ENCODE measurements at places on chromosomes 16 and 17.

DNA sequence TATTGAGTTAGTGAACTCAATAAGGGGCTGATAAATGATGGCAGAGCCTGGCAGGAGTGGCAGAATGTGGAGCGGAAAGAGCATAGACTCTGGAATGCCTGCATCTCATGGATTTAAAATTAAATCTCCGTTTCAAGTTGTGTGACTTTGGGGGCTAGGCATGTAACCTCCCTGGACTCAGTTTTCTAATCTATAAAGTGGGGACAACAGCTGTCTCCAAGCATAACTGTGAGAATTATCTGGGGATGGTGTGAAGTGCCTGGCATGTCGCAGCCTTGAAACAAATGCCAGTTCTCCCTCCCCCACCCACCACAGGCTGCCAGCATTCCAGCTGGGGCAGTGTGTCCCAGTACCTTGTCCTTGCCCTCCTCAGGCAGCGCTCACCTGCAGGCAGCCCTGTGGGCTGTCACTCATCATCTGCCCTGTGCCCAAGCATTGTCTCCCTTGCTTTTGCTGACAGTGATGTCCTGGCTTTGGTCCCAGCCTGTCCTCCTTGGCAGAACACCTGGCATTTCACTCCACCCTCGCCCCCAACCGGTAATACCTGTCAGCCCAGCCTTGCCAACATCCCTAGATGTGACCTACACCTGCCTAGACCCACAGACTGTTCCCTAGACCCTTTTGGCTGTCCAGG is 129.6 kb downstream of the MRM1 start:
- no peak for DNase-seq

DNA sequence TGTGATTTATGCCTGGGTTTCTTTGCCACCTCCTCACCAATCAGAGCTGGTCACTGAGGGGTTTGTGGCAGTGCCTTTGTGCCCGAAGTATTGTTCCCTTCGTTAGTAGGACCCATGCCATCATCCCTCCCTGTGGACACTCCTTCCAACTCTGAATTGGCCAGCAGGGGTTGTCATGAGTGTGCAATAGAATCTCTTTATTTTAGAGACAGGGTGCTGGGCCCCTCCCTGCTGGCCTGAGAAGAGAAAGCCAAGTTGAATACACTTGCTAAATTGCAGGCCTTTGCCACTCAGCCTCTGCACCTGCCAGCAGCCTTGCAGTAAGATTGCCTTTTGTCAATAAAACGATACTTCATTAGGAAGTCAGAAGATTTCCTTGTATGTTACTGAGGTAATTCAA is 40.7 kb upstream of the SLC12A3 start:
- no peak for DNase-seq

- DNase-seq = no peak
These were observed 13.3 kb downstream of the CAVIN1 start for GRCh38 chr17:42409523-42410318.

DNA sequence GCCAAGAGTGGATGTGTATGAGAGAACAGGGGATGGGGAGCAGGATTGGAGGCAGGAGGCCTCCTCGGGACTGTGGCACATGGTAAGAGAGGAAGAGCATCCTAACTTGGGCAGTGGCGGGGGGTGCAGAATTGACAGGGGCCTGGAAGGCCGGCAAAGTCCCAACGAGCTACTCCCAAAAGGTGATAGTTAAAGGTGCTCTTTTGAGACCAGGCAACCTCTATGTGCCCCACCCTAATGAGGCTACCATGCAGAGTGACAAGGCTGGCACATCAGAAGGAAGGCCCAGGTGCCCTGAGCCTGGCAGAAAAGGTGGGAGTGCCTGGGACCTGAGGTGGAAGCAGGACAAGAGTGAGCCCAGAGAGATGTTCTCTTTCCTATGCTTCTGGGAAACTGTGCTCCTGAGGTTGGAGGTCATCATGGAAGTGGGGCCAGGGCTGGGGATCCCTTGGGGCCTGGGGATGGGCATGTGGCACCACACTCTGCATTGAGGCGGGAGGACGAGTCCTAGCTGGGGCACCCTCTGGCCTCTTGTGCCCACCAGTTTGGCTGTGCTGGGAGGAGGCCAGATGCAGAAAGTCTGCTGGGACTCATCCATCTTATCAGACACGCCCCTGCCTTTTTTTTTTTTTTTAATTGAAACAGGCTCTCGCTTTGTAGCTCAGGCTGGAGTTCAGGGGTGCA is 5.9 kb downstream of the RAB11FIP4 start:
- no peak for DNase-seq

GRCh38 chr17:72987166-72987565 is 105.3 kb downstream of the SLC39A11 start:
- DNase-seq = no peak

- no peak for DNase-seq
These were observed 135.0 kb downstream of the BRIP1 start for GRCh38 chr17:61728297-61728836.

DNA sequence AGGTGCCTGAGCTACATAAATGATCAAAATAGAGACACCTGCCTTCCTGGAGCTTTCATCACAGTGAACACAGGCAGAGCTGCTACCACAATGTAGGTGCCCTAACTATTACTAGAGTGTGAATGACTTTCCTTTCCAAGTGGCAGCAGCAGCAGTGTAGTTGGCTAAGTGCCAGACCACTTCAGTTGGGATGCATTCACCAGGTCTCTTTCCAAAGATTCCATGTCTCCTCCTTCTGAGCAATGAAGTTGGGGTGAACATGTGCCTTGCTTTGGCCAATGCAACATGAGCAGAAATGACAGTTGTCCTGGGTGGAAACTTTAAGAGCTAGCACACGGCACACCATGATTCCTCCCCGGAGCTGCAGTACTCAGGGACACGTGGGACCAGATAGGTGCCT is 23.3 kb upstream of the CACNG4 start:
- DNase-seq = no peak

GRCh38 chr17:27649929-27650328 is 18.9 kb downstream of the LGALS9 start:
- no peak for DNase-seq

- no peak for DNase-seq
These were observed 10.7 kb upstream of the TMEM92 start for GRCh38 chr17:50263331-50264262.

DNA sequence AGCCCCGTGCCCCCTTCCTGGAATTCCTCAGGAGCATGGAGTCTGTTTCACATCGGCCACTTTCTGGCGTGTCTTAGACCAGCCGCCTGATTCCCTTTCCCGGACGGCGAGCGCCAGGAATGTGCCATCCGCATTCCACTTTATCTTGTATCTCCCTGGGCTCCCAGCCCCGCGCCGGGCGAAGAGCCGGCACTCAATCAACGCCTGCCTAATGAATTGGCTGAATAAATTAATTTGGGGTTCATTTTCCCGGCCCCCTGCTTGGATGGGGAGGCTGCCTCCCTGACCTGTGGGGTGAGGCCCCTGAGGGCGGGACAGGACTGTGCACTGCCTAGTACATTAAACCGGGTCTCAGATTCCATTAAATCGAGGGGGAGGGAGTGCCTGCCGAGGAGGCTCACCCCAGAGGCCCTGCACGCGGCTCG is 282.3 kb upstream of the TNRC6C start:
- no peak for DNase-seq

DNA sequence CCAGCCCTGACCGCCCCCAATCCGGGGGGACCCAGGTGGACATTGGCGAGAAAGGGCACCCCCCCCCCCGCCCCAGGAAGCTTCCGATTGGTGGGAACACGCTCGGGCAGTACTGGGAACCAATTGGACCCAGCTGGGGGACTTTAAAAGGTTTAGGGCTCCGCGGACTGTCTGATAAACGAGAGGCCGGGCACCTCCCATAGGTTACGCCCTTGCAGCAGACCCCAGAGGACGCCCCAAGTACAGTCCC is 245 bp downstream of the TMEM256 start:
- no peak for DNase-seq

GRCh38 chr17:66920950-66921349 is 43.6 kb upstream of the CACNG4 start:
- no peak for DNase-seq

DNA sequence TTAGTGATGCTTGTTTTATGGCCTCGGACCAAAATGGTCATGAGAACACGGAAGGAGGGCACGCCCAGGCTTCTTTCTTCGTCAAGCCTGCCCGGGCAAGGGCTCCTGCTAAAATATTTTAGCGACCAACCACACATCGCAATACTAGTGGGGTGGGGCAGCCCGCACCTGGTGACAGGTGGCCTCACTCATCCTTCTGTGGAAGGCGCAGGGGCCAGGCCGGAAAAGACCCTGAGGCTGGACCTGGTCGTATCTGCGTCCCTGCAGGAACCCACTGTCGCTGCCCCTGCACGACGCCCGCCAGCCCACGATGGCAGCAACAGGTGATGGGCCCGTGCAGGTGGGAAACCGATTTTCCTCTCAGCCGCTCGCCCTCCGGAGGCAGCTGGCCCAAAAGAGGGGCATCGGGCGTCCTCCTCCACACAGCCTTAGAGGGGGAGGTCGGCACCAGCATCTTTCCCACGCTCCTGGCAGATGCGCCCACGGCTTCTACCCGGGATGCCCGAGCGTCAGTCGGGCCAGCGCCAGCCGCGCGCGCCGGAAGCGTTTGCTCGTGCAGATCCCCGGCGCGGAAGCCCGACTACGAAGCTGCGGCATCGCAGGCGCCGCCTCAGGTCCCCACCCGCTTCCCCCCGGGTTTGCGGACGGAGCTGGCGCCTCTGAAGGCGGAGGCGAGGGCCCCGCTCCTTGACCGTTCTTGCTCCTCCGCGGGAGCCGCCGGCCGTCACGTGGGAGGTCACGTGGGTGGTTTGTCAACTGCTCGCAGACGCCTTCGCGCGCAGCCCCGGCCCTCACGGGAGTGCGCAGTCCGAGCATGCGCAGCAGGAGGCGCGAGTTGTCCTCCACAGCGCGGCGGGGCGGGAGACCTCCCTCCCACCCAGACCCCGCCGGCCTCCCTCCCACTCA is 22.8 kb upstream of the FOXK2 start:
- peak; percentile 95 for DNase-seq

DNA sequence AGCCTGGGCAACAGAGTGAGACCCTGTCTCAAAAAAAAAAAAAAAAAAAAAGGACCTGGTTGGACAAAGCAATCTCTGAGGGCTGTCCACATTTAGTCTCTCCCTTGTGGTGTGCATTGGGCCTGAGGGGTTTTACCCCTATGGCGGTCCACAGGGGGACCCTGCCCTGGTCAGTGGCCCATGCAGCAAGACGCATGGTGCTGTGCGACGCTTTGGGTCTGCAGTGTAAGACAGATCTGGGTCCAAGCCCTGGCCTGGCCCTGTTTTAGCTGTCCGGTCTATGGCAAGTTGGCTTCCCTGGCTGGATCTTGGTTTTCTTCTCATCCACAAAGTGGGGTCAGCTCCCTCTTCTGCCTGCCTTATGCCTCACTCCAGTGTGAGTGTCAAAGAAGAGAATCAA is 123.2 kb upstream of the NLRP1 start:
- DNase-seq = no peak

DNA sequence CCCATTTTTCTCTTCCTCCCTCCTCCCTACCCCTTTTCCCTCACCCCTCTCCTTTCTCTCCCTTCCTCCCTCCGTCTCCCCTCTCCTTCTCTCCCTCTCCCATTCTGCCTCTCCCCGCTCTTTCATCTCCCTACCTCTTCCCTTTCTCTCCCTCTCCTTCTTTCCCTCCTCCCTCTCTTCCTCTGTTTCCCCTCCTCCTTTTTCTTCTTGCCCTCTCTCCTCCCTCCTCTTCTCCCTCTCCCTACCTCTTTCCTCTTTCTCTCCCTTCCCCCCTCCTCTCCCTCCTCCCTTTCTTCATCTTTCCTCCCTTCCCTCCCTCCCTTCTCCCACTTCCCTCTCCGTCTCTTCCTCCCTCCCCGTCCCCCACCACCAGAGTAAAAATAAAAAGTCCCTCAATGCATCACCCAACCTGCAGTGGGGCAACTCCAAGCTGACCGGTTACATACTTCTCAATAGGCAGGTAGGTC is 10.4 kb downstream of the CHD9NB start:
- no peak for DNase-seq

- DNase-seq = no peak
These were observed 454.1 kb downstream of the HS3ST3B1 start for GRCh38 chr17:14755002-14755401.
